NCI-H187 (cell line): ENCODE measurements at places on chromosomes 12 and 14.

DNA sequence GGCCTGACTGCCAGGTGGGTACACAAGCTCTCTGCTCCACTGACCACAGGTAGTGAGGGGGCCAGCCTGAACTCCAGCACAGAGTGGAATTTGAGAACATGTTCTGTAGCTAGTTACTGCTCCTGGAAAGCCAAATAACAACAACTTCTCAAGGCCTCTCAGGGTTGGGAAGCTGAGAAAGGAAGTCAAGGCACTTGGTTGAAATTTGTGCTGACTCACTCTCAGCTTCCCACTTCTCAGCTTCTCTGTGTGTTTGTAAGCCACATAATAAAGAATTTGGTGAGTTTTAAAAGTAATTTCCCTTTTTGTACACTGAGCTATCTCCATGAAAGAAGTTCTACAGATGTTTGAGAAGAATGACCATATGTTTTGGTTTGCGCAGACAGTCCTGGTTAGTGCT lies 234.9 kb downstream of the KTN1 start:
- no peak for DNase-seq

DNA sequence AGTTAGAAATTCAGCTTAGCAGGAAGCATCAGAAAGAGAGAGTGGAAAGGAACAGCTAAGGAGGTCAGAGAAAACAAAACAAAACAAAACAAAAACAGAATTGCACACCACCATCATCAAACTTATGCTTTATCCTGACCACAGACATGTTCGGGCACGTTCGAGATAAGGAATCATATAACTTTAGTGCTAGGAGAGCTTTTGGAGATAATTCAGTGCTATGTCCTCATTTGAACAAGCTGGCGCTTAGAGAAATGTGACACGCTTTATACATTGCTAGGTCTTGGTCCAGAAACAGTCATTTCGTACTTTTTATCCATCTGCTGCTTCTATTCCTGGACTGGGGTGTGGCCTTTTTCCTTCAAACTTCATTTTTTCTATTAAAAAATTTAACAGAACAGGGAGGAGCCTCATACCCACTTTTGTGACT lies 213.1 kb downstream of the PTPRO start:
- DNase-seq, result no peak

DNA sequence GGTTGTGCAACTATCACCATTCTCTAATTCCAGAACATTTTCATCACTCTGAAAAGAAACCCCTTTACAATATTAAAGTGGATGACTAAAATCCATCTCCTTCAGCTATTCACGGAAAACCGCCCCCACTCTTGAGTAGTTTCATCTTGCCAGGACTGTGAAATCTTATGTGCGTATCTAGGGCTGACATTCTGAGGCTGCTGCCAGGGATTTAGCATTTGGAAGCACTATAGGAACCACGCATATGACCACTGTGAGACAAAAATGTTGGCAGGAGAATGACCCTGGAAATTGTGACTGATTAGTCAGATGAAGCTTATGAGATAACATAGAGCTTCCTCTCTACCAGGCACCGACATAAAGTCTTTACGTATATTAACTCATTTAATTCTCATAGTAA lies 305.2 kb upstream of the PDE3A start:
- no peak for DNase-seq

- DNase-seq, result no peak
These were observed 78.1 kb downstream of the KSR2 start for GRCh38 chr12:117890644-117891043.

- no peak for DNase-seq
These were observed 341.0 kb upstream of the E2F7 start for GRCh38 chr12:77406219-77406905.

DNA sequence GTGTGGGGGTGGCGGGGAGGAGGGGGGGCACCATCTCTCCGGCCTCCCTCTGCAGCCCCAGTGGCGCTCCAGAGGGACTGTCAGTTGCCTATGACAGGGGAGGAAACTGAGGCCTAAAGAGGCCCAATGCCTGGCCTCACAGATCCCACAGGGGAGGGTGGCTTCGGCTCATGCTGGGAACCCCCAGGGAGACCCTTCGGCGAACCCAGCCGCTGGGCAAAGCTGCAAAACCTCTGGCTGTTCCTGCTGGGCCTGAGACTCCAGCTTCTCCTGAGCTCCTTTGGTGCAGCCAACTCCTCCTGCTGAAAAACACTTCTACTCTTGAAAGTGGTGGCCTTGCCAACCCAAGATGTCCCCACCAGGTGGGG lies 170.1 kb upstream of the RTL1 start:
- no peak for DNase-seq
